Urinary bladder (tissue), 4 donors: ENCODE measurements at places on chromosomes 7 and 10.

- DNase-seq, result no peak
Measured at GRCh38 chr10:116699471-116700150, 42.8 kb downstream of the HSPA12A start.

DNA sequence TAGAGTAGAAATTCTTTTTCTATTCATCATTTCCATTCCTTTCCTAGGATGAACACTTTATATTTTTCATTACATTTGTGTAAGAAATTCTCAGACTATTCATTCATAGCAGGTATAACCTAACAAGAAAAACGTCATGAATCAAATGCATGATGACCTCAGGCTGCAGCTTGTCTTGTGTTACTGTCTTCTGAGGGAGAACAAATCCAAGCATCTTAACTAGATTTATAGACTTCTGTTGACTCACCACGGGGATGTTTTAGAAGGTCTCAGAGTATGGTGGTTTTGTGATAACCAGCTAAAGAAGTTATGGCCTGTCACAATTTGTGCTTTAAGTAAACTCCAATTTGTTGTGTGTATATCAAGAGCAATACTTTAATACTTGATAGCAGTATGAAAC is 102.7 kb downstream of the ANKRD7 start:
- DNase-seq, result no peak

DNA sequence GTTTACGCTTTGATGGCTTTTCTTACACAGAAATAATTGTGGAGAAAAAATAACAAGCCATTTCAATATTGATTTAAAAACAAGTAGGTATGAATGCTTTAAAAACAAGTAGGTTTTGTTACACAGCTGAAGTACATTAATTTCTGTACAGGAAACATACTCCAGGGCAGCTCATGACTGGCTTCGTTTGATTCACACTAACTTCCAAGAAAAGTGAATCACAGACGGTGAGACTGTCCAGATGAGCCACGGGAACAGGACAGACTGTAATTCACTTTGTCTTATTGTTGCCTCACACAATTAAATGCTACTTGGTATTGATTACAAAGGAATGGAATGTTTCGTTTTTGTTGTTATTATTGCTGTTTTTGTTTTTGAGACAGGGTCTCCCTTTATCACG is 26.6 kb upstream of the SNX10 start:
- DNase-seq, result no peak

- DNase-seq, result no peak
Measured at GRCh38 chr7:77549106-77549870, 12.2 kb downstream of the PTPN12 start.

- no peak for DNase-seq
Measured at GRCh38 chr10:62655337-62655994, 149.1 kb upstream of the ADO start.

DNA sequence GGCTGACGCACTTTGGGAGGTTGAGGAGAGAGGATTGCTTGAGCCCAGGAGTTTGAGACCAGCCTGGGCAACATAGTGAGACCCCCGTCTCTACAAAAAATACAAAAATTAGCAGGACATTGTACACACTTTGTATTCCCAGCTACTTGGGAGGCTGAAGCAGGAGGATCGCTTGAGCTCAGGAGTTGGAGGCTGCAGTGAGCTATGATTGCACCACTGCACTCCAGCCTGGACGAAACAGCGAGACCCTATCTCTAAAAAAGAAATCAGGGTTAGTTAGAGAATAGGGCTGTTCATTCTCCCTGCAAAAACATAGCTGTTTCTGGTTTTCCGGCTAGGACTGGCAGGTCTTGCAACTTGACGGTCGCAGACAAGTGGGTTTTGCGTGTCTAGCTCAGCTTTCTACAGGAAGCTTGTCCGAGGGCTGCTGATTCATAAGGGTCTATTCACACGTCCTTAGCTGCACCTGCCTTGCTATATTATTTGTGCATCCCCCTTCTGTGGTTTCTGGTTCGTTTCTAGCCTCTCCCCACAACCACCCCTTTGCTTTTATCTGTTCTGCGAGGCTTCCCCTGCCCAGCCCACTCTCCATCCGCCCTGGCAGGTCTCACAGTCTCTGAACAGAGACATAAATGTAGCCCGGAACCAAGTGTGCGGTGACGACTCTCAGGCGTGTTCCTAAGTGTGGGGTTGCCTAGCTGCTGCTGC is 10.7 kb downstream of the AMZ1 start:
- DNase-seq, result no peak
